ENCODE measurements at places on chromosomes 3 and 15.

DNA sequence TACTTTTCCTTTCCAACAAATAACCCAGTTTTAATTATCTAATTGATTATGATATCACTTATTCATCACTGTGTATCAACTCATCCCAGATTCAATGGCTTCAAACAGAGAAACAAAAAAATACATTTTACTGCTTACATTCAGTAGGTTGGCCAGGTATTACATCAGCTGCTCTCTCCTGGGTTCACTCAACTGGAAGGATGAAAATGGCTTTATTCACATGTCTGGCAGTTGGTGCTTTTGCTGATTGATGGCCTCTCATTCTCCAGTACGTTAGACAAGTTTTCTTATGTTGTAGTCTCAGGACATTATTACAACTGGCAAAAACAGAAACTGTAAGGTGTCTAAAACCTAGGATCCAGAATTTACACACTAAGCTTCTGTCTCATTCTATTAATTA, 811.0 kb upstream of the ALCAM start:
- no peak for DNase-seq

DNA sequence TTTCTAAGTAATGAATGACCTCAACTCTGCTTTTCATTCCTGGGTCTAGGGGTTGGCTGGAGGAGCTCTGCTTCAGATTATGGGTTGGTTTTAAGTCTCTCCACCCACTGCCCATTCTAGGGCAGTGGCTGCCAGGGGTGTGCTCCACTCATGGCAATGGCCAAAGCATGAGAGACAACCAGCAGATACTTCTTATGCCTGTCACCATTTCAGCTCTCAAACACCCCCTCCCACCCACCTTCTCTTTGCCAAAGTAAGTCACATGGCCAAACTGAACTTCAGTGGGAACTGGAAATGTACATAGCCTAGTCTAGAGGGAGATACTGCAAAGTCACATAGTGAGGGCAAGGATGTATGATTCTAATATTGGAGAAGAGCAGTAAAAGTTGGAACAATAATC, 285.3 kb downstream of the RPLP1 start:
- no peak for DNase-seq

DNA sequence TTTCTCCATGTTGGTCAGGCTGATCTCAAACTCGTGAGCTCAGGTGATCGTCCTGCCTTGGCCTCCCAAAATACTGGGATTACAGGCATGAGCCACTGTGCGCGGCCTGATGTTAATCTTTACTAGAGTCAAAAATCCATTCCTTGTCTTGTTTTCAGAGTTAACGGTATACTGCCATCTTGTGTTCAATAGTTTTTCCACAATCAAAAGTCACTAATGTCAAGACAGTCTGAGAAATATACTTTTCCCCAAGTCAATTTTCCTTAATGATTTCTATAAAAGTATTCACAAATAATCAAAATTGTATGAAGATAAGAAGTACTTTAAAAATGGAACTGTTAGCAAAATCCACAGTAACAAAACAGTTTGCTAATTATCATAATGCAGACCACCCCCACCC, 8.5 kb downstream of the CRBN start:
- peak; percentile 82 for DNase-seq

DNA sequence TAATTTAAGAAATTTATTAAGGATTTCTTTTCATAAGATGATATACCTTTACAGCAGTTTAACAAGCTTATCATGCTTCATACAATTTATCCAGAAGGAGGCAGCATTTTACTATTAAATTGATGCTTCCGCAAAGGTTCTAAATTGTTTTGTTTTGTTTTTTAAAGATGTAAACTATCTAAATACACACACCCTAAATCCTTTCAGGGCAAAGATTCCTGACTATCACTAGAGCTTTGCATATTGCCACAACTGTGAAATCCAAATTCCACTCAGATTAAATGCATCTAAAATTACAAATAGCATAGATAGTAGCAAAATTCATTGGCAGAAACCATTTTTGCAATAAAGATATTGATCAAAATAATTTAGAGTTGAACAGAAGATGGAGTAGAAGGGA, 44.5 kb upstream of the CCNL1 start:
- peak; percentile 62 for DNase-seq

DNA sequence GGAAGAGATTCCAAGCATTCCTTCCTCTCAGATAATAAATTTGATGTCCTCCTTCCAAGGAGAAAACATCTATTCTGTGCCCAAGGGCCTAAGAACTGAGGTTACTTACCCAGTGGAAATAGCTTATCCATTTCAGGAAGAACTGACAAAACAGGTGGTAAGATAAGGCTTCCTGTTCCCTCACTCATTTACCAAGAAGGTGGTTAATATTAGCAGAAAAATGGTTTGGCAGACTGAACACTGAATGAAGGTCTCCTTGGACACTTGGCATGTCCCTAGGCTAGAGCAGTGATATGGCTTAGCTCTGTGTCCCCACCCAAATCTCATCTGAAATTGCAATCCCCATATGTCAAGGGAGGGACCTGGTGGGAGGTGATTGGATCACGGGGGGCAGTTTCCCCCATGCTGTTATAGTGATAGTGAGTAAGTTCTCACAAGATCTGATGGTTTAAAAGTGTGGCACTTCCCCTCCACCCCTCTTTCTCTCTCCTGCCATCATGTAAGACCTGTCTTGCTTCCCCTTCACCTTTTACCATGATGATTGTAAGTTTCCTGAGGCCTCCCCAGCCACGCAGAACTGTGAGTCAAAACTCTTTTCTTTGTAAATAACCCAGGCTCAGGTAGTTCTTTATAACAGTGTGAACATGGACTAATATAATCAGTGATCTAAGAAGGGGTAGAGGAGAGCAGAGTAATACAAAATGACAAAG, 127.4 kb downstream of the ST8SIA2 start:
- DNase-seq: no peak
